Lower lobe of right lung (tissue), 2 donors: ENCODE measurements at places on chromosomes 7 and 10. TPM values are rescaled to one million over a fixed set of nuclear protein-coding genes. Genes with fewer than 3 reads are reported as not detected.

Gene ASB10
- total RNA-seq = not detected

Gene LRIT1
- not detected for total RNA-seq

Gene SUFU
- total RNA-seq = 14.3 TPM

Gene CPA2
- not detected for total RNA-seq

Gene SPOCK2
- 108 TPM for total RNA-seq

Gene SNCG
- 25.0 TPM for total RNA-seq

Gene LIPJ
- 0.09 TPM for total RNA-seq

- peak overlapping the region; percentile 68 for H3K4me3 ChIP-seq
- H3K27ac ChIP-seq = peak overlapping the region; percentile 97
- no peak for DNase-seq
- H3K4me1 ChIP-seq = no peaks in the 10 kb centered on the region
Measured at GRCh38 chr10:96090463-96090800, 39.7 kb upstream of the ZNF518A start.

DNA sequence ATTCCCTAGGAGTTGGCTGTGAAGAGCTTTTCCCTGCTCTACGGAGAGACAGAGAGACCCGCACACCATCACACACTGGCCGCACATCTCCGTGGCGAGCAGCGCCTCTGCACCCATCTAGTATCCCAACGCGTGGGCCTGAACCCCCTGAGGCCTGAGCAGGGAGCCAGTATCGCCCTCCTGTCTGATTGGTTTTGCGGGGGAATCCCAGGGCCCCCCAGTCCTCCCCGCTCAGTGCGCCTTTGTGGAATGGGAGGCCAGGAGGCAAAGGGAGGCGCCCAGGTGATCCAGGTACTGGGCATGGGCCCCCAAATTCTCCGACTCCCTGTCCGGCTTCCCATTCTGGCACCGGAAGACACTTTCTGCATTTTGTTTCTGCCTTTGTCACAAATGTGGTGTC, 344.3 kb downstream of the GLRX3 start:
- no peaks in the 10 kb centered on the region for H3K27me3 ChIP-seq
- H3K27ac ChIP-seq = no peak overlapping the region
- no peak for DNase-seq
- no peaks in the 10 kb centered on the region for H3K36me3 ChIP-seq
- no peak overlapping the region for H3K4me3 ChIP-seq

DNA sequence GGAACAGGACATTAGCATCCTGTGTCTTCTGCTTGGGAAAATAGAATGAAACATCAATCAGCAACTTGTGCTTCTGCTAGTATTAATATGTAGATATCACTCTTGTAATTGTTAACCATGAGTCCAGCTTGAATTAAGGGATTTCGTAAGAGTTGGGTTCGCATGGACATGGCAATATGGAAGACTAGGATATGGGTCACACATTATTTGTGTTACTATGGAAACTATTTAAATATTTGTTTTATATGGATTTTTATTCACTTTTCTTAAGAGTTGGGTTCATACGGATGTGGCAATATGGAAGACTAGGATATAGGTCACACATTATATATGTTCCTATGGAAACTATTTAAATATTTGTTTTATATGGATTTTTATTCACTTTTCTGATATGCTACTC, 24.5 kb downstream of the TNPO3 start:
- H3K27ac ChIP-seq = no peak overlapping the region
- H3K4me3 ChIP-seq = no peak overlapping the region
- H3K27me3 ChIP-seq = no peaks in the 10 kb centered on the region
- peaks cover 18% of the 10 kb centered on the region for H3K4me1 ChIP-seq
- DNase-seq = no peak
- H3K36me3 ChIP-seq = peaks cover 11% of the 10 kb centered on the region

DNA sequence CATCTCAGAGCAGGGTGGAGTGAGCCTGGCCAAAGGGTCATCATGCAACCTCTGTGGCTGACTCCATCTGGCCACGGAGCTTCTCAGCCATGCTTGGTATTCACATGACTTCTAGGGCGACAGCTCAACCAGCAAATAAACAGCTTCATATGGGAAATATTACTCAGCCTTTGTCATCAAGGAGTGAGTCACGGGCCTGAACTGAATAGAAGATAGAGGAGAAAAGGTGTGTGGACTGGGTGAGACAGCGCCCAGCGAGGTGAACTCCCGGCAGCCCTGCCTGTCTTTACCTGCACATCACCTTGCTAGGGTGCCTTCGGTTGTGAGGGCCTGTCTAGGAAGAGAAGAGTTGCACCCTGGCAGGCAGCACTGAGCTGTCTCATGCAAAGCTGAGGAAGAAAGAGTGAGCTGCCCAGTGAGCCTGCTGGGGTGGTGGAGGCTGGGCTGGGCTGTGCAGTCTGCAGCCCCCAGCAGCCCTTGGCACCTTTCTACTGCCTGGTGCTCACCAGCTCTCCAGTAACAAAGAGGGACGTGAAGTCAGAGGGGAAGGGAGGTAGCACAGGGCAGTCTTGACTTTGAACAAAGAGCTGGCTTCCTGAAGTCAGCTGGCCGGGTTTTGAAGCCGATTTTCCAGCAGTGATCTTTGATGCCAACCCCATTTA, 114.2 kb downstream of the EGFR start:
- peak overlapping the region; percentile 71 for H3K27ac ChIP-seq
- H3K4me1 ChIP-seq = peaks cover 68% of the 10 kb centered on the region
- H3K4me3 ChIP-seq = no peak overlapping the region
- DNase-seq = no peak

- H3K36me3 ChIP-seq = no peaks in the 10 kb centered on the region
- no peak overlapping the region for H3K27ac ChIP-seq
- no peaks in the 10 kb centered on the region for H3K27me3 ChIP-seq
Measured at GRCh38 chr10:22754296-22754695, 39.9 kb upstream of the PIP4K2A start.

DNA sequence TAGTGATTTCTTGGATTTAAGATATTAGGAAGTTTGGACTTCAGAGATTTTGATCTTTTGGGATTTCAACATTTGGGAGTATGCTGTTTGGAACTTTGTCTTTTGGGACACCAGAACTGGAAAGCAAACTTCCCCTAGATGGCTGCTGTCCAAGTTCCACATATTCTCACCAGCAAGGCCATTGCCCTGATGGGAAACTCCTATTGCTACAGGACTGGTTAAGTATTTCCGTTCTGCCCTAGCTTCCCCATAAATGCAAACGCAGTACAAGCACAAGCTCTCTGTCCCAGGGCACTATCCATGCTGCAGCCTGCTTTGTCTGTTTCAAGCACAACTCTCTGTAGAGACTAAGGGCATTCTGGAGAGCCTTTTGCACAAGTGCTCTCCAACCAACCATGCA, 79.3 kb upstream of the SLC25A13 start:
- H3K4me3 ChIP-seq = no peak overlapping the region
- H3K36me3 ChIP-seq = no peaks in the 10 kb centered on the region
- no peak for DNase-seq
- no peaks in the 10 kb centered on the region for H3K27me3 ChIP-seq
- H3K27ac ChIP-seq = no peak overlapping the region
- no peaks in the 10 kb centered on the region for H3K4me1 ChIP-seq

GRCh38 chr10:85986777-85987176, 379.8 kb downstream of the GRID1 start:
- no peak for DNase-seq
- no peak overlapping the region for H3K27ac ChIP-seq
- H3K4me1 ChIP-seq = no peaks in the 10 kb centered on the region

GRCh38 chr10:114772496-114773196, 48.9 kb upstream of the FHIP2A start:
- H3K36me3 ChIP-seq = no peaks in the 10 kb centered on the region
- peaks cover 5% of the 10 kb centered on the region for H3K4me1 ChIP-seq
- no peak for DNase-seq
- no peak overlapping the region for H3K27ac ChIP-seq

DNA sequence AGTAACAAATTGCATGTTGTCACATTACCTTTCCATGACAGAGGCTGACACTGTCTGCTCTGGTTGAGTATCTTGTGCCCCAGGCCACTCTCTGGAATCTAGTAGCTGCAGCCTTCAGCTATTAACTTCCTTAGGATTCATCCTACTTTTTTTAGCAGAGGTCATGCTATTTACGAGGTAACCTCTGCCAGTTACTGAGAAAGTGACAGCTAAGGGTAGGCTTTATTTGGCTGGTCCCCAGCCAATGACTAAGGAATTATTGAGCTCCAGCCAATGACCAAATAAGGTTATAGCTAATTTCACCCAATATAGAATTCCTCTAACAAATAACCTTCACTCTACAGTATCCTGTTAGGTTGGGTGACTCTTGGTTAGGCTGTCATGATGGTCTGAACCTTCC, 1361.7 kb downstream of the XPNPEP1 start:
- no peak overlapping the region for H3K4me3 ChIP-seq
- DNase-seq = no peak
- no peaks in the 10 kb centered on the region for H3K27me3 ChIP-seq
- no peak overlapping the region for H3K27ac ChIP-seq

- no peak overlapping the region for H3K4me3 ChIP-seq
- no peaks in the 10 kb centered on the region for H3K27me3 ChIP-seq
- DNase-seq = peak; percentile 49
- no peaks in the 10 kb centered on the region for H3K36me3 ChIP-seq
- H3K27ac ChIP-seq = peak overlapping the region; percentile 79
Measured at GRCh38 chr10:79046741-79047583, 21.8 kb upstream of the ZMIZ1 start.

DNA sequence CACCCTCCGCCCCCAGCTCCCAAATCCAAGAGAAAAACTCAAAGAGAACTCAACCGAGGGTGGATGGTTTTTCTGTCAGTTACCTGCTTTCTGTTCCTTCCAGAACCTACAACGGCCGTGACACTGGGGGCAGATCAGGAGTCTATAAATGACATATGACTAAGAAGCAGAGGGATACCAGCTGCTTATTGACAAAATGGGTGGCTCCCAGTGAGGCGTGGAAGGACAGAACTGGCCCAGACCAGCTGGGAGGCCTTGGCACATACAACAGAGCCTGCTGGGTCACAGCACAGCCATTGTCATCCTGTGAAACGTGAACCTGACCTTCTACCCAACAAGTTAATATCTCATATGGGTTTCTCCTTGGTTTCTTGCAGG, 84.3 kb upstream of the ADRB1 start:
- H3K27me3 ChIP-seq = no peaks in the 10 kb centered on the region
- DNase-seq = no peak
- H3K36me3 ChIP-seq = no peaks in the 10 kb centered on the region
- peak overlapping the region; percentile 74 for H3K27ac ChIP-seq

DNA sequence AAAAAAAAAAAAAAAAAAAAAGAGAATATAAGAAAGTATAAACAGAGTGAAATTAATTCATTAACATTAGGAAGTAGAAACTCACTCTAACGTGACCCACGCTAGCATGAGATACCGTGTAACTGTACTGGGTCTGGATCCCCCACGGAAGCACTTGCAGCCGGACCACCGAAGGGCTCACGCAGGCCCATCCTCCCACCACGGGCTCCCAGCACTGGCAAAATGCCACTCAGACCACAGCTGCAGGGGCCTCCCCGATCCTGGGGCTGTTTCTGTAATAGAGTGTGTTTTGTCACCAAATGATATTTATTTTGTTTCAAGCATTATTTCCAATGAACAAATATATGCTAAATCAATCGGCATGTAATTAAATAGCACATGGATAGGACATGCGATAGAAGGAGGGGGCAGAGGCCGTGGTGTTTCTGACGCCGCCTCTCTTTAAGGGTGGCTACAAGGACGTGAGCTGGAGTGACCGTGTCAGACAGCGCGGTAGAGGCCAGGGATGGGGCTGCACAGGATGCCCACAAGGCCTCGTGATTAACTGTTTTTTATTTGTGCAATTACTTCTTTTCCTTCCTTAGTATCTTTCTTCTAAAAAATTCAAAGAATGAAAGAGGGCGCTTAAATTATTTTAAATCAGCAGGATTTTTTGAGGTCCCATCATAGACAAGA, 568.5 kb downstream of the PTPRN2 start:
- no peak overlapping the region for H3K27ac ChIP-seq
- peaks cover 10% of the 10 kb centered on the region for H3K4me1 ChIP-seq
- no peak overlapping the region for H3K4me3 ChIP-seq
- H3K36me3 ChIP-seq = no peaks in the 10 kb centered on the region
- no peak for DNase-seq

DNA sequence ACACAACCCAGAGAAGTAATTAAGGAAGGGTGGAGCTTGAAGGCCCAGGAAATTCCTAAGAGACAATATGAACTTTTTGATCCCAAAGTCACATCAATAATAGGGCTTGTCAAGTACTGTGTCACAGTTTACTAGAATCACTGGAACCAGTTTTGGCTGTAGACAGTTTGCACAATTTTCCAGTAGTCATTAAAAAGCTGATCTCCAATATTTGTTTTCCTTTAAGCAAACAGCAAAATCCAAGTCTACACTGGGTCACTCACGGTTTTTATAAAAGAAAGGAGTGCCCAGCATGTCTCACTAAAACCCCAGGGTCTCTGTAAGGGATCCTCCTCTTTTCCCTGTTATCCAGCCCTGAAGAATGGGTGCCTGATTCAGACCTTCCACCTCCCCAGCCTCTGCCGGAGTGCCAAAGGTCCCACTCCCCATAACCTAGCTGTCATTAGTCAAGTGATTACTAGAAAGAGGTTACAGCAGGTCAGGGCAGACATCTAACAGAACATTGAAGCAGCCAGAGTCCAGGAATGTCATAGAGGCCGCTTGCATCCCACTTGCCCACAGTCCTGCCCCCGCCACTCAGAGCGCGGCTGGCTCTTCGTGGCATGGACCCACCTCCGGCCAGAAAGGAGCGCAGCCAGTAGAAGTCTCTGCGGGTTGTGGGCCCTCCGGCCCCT, 552 bp downstream of the SLC25A16 start:
- H3K27ac ChIP-seq = peak overlapping the region; percentile 97
- no peaks in the 10 kb centered on the region for H3K27me3 ChIP-seq
- H3K4me3 ChIP-seq = peak overlapping the region; percentile 97

DNA sequence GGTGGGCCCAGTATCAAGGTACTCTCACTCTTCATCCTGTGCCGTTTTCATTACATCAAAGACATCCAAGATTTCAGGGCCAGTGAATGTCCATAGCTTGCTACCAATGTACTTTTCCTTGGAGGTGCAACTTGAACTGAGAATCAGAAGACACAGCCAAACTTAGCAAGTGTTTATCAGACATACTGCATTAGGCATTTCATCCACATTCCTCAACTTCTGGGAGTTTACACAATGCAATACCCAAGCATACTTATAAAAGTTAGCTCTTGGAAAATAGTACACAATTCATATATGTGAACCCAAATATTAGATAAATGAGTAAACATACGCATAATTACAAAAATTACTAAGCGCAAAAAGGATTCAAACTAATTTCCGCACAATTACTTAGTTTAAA, 216.3 kb upstream of the RHOBTB1 start:
- no peak for DNase-seq
- no peaks in the 10 kb centered on the region for H3K36me3 ChIP-seq
- peaks cover 8% of the 10 kb centered on the region for H3K4me1 ChIP-seq
- H3K4me3 ChIP-seq = no peak overlapping the region

- H3K4me3 ChIP-seq = no peak overlapping the region
- no peaks in the 10 kb centered on the region for H3K27me3 ChIP-seq
- no peak for DNase-seq
- H3K27ac ChIP-seq = no peak overlapping the region
- no peaks in the 10 kb centered on the region for H3K4me1 ChIP-seq
- H3K36me3 ChIP-seq = no peaks in the 10 kb centered on the region
Measured at GRCh38 chr10:36578306-36578705, 547.1 kb upstream of the ANKRD30A start.

GRCh38 chr7:18290223-18290622, 205.3 kb upstream of the HDAC9 start:
- peak overlapping the region; percentile 9 for H3K27ac ChIP-seq
- peak overlapping the region; percentile 29 for H3K4me3 ChIP-seq
- no peaks in the 10 kb centered on the region for H3K27me3 ChIP-seq
- no peaks in the 10 kb centered on the region for H3K4me1 ChIP-seq
- no peak for DNase-seq

GRCh38 chr10:81843042-81843441, 32.0 kb upstream of the NRG3 start:
- no peak overlapping the region for H3K27ac ChIP-seq
- H3K4me3 ChIP-seq = no peak overlapping the region
- no peaks in the 10 kb centered on the region for H3K27me3 ChIP-seq
- H3K36me3 ChIP-seq = no peaks in the 10 kb centered on the region
- H3K4me1 ChIP-seq = no peaks in the 10 kb centered on the region
